Effector memory CD4-positive, alpha-beta T cell (primary cell): ENCODE measurements at places on chromosomes 13 and 19.

- no peak for DNase-seq
Measured at GRCh38 chr13:107842562-107843180, 372.7 kb downstream of the LIG4 start.

DNA sequence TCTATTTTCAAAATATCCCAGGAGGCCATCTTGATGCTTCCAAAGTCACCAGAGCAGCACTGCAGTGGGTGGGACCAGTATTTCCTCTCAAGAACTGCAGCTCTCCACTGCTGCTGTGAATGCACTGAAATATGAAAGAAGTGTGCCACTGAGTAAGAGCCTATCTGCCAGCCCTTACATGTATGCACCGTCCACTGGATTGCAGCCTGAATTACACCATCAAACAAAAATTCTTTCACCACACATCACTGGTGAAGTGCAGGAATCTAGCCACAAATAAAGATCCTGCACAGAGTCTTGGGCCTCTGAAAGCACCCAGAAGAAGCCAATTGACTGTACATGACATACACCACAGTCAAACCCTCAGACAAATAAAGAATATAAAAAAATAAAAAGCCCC is 249.0 kb downstream of the LHFPL6 start:
- DNase-seq, result no peak

DNA sequence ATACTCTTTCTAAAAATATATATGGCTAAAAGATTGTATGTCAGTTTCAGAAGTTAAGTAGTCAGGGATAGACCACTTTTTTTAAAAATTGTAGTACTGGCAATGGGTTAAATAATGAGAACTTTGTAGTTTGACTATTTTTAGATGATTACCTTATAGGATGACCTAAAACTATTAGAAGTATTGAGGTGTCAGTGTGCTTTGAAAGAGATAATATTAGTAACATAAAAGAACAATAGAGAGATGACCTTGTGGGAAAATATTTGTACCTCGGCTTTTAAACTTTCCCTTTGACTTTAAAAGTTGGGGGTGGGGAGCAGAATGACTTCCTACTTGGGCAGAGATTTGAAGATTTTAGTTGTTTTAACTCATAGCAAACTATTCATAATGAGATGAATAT is 48.3 kb downstream of the SLAIN1 start:
- DNase-seq, result no peak

- DNase-seq, result no peak
Measured at GRCh38 chr19:30711296-30711695, 339.1 kb downstream of the ZNF536 start.

DNA sequence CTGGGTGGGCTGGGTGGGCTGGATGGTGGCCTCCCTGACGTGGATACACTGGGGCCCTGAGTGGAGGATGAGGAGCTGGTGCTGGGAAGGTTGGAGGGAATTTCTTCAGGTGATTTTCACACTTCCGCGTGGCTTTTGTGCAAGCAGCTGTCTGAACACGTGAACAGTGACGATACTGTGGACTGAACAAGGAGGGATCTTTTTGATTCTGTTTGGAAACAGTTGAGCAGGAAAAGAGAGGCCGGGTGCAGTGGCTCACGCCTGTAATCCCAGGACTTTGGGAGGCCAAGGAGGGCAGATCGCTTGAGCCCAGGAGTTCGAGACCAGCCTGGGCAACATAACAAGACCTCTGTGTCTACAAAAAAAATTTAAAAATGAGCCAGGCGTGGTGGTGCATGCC is 9.1 kb upstream of the GTF2F1 start:
- no peak for DNase-seq

- DNase-seq, result no peak
Measured at GRCh38 chr19:14395710-14396336, 14.6 kb downstream of the ADGRE5 start.

DNA sequence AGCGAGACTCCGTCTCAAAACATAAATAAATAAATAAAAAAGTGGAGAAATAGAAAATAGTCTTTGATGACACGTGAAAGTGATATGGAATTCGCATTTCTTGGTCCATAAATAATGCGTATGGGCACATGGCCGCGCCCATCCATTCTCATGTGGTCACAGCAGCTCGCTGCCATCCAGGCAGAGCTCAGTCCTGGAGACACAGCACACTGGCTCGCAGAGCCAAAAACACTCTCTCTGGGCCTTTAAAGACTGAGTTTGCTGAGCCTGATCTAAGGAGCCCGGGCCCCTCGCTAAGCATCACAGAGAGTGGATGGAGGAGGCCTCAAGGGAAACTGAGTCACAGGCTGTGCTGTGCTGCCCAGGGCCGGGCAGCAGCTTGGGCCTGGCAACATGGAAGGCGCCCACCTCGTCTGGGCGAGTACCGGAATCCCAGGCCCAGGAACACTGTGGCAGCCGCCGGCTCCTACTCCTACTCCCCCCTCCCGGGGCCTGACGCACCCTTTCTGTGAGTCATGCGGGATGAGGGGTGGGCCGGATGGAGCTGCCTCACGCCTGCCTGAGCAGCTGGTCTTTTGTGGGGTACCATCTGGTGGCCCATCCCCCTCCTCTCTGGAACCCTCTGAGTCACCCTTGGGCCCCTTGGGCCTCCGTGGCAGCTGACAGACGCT is 28.9 kb upstream of the CACTIN start:
- no peak for DNase-seq

DNA sequence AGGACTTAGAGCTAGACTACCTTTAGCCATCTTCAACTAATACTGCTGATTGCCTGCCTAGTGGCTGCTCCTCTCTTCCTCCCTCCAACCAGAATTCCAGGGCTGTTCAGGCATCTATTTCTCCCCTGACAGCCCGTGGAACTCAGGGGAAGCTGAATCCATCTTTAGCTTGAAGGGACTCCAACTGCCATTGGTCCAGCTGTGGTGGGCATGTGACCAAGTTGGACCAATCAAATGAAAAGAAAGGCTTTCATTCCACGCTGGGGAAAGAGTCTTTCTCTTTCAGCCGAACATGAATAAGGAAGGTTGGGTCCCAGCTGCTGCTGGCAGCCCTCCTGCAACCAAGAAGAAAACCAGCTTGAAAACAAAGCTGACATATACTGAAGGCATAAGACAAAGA is 168.5 kb upstream of the OBI1 start:
- no peak for DNase-seq

DNA sequence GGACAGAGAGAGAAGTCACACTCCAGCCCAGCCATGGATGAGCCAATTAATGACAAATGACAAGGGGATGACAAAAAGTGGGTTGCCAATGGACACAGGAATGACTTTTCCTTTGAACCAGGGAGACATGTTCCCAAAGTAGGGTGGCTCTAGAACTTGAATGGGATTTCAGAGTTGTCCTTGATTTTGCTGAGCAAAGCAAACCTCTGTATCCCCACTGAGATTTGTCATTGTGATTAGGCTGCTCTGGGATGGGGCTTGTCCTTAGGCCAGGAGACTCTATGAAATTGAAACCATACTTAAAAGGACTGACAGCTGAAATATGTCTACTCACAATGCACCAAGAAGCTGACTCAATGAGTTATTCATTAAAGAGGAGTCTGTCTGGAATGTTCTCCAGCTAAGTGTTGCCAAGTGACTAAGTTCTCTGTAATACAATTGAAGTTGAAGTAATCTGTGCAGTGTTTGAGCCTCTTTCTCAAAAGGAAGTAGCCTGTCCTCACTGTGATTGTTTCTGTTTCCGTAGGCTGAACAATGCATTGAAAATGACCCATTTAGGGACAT is 69.0 kb upstream of the PCDH9 start:
- no peak for DNase-seq

GRCh38 chr13:78520425-78520824 is 82.9 kb downstream of the POU4F1 start:
- no peak for DNase-seq

- no peak for DNase-seq
Measured at GRCh38 chr13:67087527-67087926, 142.6 kb downstream of the PCDH9 start.

DNA sequence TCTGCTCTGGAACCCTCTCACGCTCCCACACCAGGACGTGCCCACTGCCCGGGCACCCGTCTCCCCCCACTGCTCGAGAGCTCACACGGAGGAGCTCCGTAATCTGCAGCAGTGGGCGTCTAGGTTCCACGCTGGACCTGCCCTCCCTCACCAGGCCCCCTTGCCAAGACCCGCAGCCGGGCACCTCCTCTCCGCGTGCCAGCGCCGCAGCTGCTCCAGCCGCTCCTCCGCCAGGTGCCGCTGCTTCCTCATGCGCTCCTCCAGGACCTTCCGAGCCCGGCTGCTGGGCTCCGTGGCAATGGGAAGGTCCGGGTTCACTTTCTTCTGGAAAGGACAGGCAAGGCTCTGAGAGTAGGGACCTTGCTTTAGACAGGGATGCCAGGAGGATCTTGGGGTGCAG is 35.0 kb upstream of the MATK start:
- DNase-seq, result no peak

- no peak for DNase-seq
Measured at GRCh38 chr19:7522923-7523667, 671 bp downstream of the MCOLN1 start.

DNA sequence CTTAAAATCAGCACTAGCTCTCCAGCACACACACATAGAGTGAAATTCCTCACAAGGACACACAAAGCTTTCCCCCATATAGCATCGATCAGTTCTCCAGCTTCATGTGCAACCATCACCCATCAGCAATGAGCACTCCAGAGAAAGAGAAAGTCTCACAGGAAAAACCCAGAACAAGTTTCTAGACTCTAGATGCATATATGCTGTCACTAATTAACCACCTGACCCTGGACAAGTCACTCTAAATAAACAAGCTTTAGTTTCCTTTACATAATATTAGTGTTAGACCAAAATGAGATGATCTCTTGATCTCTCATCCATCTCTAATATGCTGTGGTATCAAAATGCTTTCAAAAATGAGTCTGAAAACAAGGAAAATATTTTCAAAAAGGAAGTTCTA is 81.2 kb downstream of the TBC1D4 start:
- no peak for DNase-seq

GRCh38 chr19:13817615-13818371 is 22.6 kb downstream of the ZSWIM4 start:
- no peak for DNase-seq
